ENCODE measurements at places on chromosomes 3 and 15. TPM values are rescaled to one million over a fixed set of nuclear protein-coding genes. Genes with fewer than 3 reads are reported as not detected.

SNX22 gene
- total RNA-seq = 5.5 TPM

HIGD2B gene
- not detected for total RNA-seq

CELSR3 gene
- total RNA-seq = 3.2 TPM

LSAMP gene
- total RNA-seq = not detected

CTDSPL gene
- total RNA-seq = 26.1 TPM

DAG1 gene
- 26.0 TPM for total RNA-seq

FGF12 gene
- total RNA-seq = not detected

RGMA gene
- total RNA-seq = not detected

FBXW12 gene
- not detected for total RNA-seq

AADACL2 gene
- not detected for total RNA-seq

TRIM42 gene
- not detected for total RNA-seq

BOC gene
- not detected for total RNA-seq

AQP9 gene
- not detected for total RNA-seq

CFAP100 gene
- total RNA-seq = not detected

SNTN gene
- total RNA-seq = not detected

GOLGA8S gene
- total RNA-seq = not detected

ROBO1 gene
- total RNA-seq = 71.0 TPM

PARP15 gene
- not detected for total RNA-seq

GOLGA8H gene
- 0.49 TPM for total RNA-seq

DGKG gene
- 10.2 TPM for total RNA-seq

AAGAB gene
- 52.3 TPM for total RNA-seq

CD200R1 gene
- total RNA-seq = not detected

IL5RA gene
- not detected for total RNA-seq

MEX3B gene
- total RNA-seq = 0.72 TPM

GOLGA8M gene
- not detected for total RNA-seq

HTR3E gene
- not detected for total RNA-seq

CASR gene
- total RNA-seq = not detected

CAPN3 gene
- total RNA-seq = 0.90 TPM

SPSB4 gene
- not detected for total RNA-seq

MYZAP gene
- 0.13 TPM for total RNA-seq

MYO5C gene
- total RNA-seq = 23.7 TPM

C3orf22 gene
- total RNA-seq = not detected

MYH15 gene
- total RNA-seq = 0.09 TPM

WDR93 gene
- total RNA-seq = not detected

PDHB gene
- total RNA-seq = 153 TPM

MASP1 gene
- 9.3 TPM for total RNA-seq

FSD2 gene
- total RNA-seq = not detected

Data from HepG2 (cell line).